ENCODE measurements at places on chromosomes 7 and 10.

GRCh38 chr7:30232391-30232790 lies 52.0 kb upstream of the ZNRF2 start:
- DNase-seq, result no peak

- no peak for DNase-seq
Measured at GRCh38 chr7:11767148-11767547, 64.8 kb downstream of the THSD7A start.

DNA sequence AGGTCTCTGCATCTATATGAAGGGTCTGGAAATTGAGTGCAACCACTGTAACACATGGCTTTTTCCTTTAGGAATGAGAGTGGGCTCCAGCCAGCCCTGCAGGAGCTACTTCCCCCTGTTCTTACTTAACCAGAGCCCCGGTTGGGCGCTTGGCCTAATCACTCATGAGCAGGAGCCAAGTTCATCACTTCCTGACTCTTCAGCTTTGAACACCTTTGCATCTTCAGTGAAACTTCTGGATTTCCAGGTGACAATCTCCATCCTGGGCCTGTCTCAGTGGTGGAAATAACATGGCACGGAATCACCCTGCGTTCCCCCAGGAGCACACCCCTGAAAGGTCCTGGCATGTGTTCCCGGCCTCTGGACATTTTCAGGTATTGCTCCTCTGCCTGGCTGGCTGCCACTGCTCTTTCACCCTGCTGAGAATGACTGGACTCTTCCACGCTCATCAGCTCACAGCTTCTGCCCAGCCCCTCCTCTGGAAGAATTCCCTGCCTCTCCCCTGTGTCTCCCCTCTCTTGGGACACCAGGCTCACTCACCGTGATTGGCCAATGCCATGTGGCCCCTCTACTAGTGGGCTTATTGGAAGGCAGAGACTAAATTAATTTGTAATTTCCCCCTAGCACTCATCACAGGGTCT lies 229.1 kb upstream of the GRB10 start:
- DNase-seq, result no peak

- DNase-seq, result no peak
Measured at GRCh38 chr10:133400624-133401424, 6.9 kb downstream of the MTG1 start.

DNA sequence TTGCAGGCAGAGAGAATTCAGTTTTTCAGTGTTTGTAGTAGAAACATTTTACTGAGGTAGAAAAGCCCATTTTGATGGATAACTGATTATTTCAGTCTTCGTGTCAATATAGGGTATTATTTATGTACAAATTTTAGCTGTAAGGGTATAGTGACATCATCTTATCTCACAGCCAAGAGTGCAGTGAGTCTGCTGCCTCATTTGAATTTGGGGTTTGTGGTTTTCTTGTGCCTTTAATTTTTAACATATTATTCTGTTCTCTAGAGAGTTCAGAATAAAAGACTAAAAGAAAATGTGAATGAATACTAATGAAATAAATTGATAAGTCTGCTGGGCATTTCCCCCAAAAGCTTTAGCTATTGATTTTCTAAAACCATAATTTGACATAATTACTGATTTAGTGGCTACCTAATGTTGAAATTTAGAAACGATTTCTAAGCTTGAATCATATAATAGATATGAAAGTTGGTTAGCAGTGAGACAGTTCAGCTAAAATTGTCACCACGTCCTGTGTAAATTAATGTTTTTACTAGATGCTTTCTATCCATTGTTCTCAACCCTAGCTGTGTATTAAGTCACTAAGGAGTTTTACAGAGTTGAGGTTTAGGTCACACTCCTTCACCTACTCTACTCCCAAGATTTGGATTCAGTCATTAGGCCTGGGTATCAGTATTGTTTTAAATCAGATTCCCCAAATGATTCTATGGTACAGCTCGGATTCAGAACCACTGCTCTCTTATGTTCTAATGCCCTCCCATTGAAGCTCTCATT lies 37.3 kb downstream of the ACADSB start:
- no peak for DNase-seq

DNA sequence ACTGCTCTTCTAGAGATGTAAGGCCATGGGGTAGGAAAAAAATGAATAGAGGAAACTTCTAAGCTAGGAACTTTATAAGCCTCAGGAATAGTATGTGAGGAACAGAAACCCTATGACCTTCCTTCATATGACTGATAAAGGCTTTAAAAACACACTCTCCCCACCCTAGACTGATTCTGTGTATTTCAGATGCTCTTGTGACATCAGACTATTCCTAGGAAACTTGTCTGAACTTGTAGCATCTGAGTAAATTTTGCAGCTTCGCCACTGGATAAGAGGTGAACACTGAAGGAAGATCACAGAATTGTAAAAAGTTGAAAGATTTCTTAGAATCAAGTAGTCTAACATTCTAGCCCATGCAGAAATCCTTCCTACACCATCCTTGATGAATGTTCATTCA lies 31.0 kb upstream of the CBLL1 start:
- no peak for DNase-seq

DNA sequence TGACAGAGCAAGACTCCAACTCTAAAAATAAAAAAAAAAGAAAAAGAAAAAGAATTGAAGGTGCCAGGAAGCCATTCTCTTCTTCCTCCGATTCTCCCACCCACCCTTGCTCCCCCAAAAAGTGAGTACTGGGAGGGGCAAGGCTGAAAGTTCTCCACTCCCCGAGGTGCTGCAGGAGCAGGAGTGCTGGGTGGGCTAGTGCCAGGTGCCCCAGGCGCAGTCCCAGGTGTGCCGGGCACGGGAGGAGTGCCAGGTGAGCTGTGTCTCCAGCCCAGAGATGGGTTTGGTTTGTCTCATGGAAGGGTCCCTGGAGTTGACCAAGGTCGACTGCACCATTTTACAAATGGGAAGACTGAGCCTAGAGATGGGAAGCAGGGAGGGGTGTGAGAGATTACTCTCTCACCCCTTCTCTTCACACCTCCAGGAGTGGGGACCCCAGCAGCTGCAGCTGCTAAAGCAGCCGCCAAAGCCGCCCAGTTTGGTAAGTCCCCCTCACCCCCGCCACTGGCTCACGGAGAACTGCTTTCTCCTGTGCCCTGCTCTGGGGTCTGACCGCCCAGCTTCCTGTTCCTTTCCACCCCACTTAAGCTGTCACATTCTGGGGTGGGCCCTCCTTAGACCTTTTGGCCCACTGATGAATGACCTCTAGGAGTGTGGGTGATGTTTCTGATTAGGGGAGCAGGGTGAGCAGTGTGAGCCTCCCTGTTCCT lies 26.2 kb upstream of the LIMK1 start:
- no peak for DNase-seq

DNA sequence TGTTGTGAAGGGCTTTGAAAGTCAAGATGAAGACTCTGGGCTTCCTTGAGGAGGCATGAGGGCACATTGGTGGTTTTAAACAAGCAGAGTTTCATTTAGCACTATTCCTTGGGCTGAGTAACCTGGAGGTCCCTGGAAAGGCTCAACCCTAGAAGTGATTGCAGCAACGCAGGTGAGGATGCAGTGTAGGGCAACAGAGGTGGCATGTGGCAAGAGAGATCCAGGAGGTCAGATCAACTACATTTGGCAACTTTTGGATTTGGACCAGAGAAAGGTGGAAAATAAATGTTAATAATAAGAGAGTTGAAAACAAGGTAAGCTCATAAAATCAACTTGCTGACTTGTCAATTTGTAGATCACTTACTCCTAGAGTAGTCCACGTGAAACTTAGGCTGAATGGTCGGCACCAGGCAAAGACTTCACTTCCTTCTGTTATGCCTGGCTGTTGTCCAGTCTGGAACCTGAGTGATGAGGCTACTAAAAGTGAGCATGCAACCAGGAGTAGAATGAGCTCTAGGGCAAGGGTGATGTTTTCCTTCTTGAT lies 414.6 kb upstream of the ZMIZ1 start:
- no peak for DNase-seq

GRCh38 chr7:50631100-50631499 lies 65.9 kb upstream of the DDC start:
- DNase-seq, result no peak

GRCh38 chr7:149133028-149133710 lies 7.0 kb upstream of the ZNF425 start:
- no peak for DNase-seq

DNA sequence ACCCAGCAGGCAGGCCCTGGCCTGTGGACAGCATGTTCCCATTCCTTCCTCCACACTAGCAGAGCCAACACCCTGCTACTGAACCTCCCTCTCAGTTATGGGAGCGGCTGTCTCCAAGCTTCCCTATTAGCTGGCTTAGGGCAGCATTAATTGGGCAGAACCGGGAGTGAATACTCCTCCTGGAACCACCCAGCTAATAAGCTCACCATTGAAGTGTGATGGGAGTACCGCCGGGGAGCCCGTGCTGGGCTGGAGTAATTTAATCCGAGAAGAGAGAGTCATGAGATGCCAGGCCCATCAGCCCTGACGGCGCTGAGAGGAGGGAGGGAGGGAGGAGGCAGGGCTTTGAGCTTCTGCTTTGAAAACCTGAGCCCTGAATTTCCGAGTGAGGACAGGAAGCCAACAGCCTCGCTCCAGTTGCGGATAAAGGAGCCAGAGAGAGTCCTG lies 31.8 kb upstream of the ELFN1 start:
- DNase-seq, result no peak

- DNase-seq, result peak; percentile 29
Measured at GRCh38 chr7:5701085-5701914, 80.2 kb downstream of the RNF216 start.

DNA sequence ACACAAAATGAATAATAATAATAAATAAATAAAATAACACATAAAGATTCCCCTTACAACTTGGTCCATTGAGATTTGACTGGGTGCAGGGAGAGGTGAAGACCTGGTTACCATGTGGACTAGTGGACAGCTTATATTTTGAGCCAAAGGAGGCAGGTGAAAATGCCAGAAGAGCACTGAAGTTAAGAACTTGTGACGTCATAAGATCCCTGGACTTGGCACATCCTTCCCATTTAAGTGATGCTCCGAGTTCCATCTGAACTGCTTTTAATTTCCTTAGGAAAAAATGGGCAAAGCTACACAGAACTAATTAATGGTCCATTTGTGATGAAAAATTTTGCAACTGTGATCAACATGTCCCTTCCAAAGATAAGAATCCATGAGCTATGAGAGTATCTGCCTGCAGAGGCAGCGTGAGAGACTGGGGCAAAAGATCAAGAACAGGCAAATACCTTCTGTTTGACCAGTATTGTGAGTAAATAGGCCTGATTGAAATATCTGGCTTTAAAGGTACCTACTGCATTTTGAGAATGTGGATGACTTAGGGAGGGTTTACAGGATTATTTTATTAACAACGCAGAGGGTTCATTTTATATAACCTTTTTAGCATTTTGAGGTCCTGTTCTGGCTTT lies 101.2 kb upstream of the POT1 start:
- DNase-seq, result no peak

GRCh38 chr7:102376964-102377466 lies 19.1 kb upstream of the PRKRIP1 start:
- no peak for DNase-seq

DNA sequence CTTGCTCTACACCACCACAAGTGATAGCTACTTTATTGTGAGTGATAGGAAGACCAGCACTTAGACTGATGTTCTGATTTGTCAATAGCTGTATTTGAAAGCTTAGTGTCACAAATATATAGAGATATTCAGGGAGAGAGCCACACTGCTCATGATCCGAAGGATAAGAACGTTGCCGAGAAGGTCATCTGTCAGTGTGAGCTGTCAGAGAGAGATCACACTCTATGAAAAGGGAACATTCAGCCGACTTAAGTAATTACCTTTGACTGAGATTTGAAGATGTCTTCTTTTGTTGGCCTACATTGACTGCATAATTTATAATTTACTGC lies 322.6 kb downstream of the TFEC start:
- no peak for DNase-seq

- DNase-seq, result no peak
Measured at GRCh38 chr7:12550956-12551355, 19.6 kb upstream of the SCIN start.

GRCh38 chr10:70348228-70348850 lies 34.1 kb downstream of the LRRC20 start:
- no peak for DNase-seq

- no peak for DNase-seq
Measured at GRCh38 chr10:75654772-75655171, 223.3 kb downstream of the LRMDA start.

DNA sequence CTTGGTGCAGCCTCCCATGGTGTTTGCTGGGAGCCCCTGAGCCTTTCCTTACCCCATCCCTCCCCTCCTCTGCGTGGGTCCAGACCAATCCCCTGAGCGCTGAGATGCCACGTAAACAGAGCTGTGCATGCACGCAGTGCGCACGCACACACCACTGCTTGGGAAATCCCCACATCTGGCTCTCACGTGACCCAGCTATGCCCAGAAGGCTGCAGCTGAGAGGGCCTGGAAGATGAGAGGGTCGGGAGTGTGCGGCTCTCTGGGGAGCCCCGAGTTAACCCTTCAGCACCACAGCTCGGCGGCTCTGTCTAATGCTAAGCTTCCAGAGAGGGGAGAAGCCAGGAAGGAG lies 177.2 kb downstream of the SH3PXD2A start:
- peak; percentile 65 for DNase-seq

DNA sequence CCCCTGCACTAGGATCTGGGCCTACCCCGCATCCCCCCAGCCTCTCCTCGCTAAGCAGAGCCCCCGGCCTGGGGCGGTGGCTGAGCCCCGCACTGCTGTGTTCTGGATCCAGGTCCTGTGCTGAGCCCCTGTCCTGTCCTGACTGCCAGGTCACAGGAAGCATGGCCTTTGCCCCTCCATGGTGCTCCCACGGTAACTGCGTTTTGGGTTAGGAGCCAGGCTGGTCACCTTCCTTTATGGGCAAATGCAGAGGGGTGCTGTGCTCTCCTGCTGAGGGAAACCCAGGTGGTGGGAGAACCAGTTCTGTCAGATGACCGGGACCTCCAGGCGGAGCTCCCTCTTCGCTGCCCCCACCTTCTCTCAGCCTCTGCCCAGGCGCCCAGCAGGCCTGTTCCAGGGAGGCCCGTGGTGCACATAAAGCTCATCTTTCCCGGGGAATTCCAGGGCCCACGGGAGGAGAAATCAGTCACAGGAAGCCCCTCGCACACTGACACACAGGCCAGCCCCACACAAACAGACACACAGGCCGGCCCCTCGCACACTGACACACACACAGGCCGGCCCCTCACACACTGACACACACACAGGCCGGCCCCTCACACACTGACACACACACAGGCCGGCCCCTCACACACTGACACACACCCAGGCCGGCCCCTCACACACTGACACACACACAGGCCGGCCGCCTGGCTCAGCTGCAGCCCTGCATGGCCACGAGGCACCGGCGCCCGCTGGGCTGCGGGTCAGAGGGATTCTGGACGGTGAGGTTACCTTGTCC lies 75.6 kb downstream of the CFAP46 start:
- DNase-seq, result no peak

- no peak for DNase-seq
Measured at GRCh38 chr7:35823440-35823839, 22.6 kb downstream of the SEPTIN7 start.

GRCh38 chr7:13692548-13692947 lies 296.9 kb downstream of the ETV1 start:
- DNase-seq, result no peak

DNA sequence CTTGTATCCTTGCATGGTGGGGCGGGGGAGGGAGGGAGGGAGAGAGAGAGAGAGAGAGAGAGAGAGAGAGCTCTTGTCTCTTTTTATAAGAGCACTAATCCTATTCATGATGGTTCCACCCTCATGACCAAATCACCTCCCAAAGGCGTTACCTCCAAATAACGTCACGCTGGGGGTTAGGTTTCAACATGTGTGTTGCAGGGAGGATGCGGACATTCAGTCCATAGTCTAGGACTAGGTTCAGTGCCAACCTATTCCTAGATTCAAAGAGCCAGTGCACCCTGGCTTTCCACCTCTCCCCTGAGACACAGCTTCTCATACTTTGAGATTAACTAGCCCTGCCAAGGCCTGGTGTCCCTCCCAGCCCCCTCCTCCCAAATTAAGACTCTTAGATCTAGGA lies 123.0 kb downstream of the GRK5 start:
- DNase-seq, result no peak

Measured in stimulated activated CD4-positive, alpha-beta T cell treated with anti-CD3 and anti-CD28 coated beads, Interleukin-1b, Interleukin-23, amount 100 ng/mL, for 1 hour (primary cell).